ENCODE measurements at places on chromosomes 6 and 20. TPM values are rescaled to one million over a fixed set of nuclear protein-coding genes. Genes with fewer than 3 reads are reported as not detected.
A peak's percentile ranks its signal among the peaks of the same experiment; 100 is the strongest.

- DNase-seq, result no peak
These were observed 704.3 kb downstream of the TFAP2A start for GRCh38 chr6:9710574-9710973.

GRCh38 chr6:135161411-135162395, 19.4 kb upstream of the MYB start:
- no peak for DNase-seq

GRCh38 chr20:32285621-32286371, 8.3 kb downstream of the KIF3B start:
- peak; percentile 20 for DNase-seq

GRCh38 chr6:162525181-162525580, 202.4 kb downstream of the PRKN start:
- no peak for DNase-seq

- DNase-seq, result no peak
These were observed 4.7 kb downstream of the PPP1R18 start for GRCh38 chr6:30681766-30682142.

DNA sequence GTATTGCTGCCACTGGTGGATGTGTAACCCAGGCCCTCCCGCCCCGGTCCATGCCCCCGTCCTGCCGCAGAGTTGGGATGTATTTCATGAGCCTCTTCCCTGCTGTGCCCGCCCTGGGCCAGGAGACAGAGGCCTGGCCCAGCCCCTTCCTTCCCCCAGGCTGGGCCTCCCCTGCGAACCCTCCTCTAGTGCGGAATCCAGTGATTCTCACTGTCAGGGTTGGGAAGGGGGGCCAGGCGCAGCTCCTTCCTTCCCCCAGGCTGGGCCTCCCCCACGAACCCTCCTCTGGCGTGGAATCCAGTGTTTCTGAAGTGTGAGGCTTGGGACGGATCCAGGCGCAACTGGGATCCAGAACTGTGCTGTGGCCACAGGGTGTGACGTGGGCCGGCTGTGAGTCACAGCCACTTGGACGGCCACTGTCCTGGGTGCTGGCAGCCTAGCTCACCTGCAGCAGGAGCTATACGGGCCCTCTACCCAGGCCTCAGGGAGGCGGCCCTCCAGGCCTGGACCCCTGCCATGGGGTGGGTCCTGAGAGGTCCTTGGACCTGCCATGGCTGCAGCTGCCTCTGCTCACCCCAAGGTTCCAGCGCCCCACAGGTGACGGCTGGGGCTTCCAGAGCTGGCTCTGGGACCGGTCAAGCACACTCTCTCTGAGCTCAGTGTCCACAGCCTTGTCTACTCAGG, 28.3 kb downstream of the COL20A1 start:
- DNase-seq, result no peak

DNA sequence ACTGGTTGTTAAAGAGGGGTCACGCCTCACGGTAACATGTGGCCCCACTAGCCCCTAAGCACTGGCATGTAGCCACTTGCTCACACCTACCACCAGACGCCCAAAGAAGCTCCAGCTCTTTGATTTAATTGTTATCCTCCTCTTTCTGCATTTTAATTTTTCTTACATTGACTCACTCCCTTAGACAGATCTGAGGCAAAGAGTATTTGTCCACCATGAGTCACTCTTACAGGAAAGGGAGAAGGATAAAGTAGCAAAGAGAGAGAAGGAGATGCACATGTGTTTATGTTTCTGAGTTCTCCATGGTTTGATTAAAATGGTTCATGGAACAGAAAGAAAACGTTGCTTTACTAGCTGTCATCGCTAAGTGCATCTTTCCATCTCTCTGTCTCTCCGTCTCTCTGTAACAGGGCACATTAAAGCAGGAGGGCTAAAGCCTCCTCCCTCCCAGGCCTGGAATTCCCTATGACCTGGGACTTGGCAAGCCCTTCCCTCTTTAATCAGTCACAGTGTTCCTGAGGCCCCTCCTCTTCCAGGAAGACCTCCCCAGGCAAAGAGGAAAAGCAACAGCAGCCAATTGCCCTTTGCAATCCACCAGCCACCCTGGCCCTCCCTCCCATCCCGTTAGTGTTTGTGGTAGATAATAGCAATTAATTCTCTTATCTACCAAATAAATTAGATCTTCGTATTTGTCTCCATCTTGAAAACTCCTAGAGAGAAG, 112.8 kb upstream of the TSHZ2 start:
- DNase-seq, result peak; percentile 48

Gene NUP153
- total RNA-seq, result 48.5 TPM

Gene PTPRK
- total RNA-seq, result 89.8 TPM

Gene PMEPA1
- total RNA-seq, result 50.3 TPM

Gene GJA10
- not detected for total RNA-seq

Measured in foreskin keratinocyte (primary cell).